Activated CD8-positive, alpha-beta T cell treated with anti-CD3 and anti-CD28 coated beads for 36 hours (primary cell): ENCODE measurements at places on chromosomes 16 and 17.

- DNase-seq: no peak
Observed at GRCh38 chr17:69457603-69458002, 43.1 kb downstream of the MAP2K6 start.

DNA sequence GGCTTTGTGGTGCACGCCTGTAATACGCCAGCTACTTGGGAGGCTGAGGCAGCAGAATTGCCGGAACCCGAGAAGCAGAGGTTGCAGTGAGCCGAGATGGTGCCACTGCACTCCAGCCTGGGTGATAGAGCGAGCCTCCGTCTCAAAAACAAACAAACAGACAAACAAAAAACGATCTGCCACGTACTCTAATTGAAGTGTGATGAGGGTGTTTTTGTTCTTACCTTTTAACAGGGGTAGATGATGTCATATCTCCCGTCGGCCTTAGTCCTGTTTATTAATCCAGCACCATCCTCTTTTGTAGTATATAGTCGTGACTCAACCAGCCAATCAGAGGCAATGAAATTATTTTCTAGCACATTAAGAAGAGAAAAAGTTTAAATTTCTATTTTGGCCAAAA, 58.5 kb downstream of the IQCK start:
- DNase-seq: no peak

DNA sequence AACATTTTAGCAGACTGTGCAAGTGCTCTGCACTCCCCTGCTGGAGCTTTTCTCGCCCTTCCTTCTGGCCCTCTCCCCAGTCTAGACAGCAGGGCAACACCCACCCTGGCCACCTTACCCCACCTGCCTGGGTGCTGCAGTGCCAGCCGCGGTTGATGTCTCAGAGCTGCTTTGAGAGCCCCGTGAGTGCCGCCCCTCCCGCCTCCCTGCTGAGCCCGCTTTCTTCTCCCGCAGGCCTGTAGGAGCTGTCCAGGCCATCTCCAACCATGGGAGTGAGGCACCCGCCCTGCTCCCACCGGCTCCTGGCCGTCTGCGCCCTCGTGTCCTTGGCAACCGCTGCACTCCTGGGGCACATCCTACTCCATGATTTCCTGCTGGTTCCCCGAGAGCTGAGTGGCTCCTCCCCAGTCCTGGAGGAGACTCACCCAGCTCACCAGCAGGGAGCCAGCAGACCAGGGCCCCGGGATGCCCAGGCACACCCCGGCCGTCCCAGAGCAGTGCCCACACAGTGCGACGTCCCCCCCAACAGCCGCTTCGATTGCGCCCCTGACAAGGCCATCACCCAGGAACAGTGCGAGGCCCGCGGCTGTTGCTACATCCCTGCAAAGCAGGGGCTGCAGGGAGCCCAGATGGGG, 3.1 kb downstream of the GAA start:
- no peak for DNase-seq

GRCh38 chr17:33266611-33267010, 26.5 kb downstream of the ASIC2 start:
- no peak for DNase-seq

DNA sequence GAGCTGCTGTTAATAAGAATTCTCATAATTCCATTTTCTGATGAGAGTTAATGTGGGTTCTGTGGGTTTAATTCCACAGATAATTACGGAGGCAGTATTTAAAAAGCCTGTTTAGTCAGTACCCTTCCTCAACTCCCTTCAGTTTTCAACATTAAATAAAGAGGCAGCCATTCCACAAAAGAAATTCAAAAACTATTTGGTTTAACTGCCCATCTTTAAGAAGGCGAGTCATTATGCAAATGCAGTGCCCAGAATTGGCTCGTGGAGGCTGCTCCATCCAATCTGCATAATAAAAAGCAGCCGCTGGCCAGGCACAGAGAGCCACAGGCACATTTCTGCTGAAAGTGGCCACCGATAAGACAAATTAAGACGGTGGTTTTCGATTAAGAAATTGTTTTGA, 194.4 kb upstream of the TOX3 start:
- no peak for DNase-seq

GRCh38 chr17:32141258-32141657, 1.0 kb upstream of the RHOT1 start:
- DNase-seq: no peak

DNA sequence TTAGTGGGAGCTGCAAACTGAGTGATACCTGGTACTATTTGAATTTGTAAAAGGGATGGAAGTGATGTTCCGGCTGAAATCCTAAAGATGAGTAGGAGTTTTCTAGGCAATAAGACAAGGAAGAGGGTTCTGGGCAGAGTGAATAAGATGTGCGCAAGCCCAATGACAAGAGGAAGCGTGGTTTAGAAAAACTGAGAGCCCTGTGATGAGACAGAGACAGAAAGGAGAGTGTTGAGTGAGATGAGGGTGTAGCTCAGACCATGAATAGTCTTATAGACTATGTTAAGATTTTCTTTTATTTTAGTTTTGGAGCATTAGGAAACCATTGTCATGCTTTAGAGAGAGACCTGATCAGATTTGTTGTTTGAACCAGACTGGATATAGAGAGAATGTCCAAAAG, 50.2 kb downstream of the COX10 start:
- DNase-seq: no peak

GRCh38 chr16:66845791-66846221, 1.6 kb downstream of the CA7 start:
- no peak for DNase-seq

DNA sequence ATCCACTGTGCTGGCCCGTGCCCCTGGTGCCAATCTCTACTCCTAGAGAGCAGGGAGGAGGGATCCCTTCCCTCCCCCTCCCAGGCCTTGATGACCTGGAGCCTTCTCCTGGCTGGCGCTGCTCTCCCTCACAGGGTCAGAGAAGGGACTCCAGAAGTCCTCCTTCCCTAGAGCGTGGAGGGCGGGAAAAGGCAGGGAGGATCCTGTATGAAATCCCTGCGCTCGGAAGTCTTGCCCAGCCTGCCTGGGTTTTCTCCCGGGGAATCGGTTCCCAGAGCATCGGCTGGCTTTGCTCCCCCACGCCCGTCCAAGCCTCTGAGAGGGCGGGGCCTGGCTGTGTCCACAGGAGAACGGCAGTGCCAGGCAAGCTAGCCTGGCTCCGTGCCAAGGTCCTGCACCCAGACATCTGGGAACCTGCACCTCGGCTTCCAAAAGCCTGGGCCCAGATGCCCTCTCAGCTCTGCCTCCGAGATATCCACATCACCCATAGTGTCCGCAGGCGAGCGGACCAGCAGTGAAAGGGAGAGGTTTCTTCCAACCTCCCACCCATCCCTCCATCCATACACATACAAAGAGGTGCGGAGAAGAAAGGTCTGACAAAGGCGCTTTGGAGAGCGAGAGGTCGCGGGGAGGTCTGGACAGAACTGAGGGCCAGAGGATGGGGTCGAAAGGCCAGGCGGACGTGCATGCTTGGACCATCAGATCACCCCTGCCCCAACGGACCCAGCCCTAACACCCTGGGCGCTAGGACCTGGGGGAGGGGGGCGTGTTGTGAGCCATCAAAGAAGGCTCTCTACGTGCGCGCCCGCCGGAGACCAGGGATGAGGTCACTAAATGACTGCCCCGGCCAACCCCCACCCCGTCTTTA, 1.1 kb downstream of the MPP2 start:
- DNase-seq: peak; percentile 83

DNA sequence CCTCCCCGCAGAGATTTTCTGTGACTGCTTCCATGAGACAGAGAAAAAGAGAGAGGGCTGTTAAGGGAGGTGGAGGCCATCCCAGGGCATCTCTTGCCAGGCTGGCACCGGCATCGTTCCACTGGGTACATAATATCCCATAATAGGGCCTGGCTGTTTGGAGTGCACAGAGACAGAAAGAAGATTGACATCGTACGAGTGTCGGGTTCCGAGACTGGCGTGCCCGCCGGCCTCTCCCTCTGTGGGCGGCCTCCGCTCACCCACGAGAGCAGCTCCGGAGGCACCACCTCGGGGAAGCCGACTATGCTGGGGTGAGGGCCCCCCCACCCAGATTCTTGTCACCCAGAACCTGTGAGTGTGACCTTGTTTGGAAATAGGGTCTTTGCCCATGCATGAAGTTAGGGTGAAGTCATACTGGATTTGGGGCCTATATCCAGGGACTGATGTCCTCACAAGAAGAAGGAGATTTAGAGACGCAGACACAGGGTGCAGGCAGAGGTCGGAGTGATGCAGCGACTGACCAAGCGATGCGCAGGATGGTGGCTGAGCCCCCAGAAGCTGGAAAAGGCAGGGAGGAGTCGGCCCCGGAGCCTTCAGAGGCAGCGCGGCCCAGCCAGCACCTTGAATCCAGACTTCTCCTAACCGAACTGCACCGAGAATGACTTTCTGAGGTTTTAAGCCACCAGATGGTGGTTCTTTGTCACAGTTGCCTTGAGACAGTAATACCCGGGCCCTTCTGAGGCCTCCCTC, 101.8 kb upstream of the CIBAR2 start:
- DNase-seq: no peak

GRCh38 chr16:1218061-1218929, 6.8 kb downstream of the TPSG1 start:
- no peak for DNase-seq

GRCh38 chr17:52537421-52537820, 378.9 kb upstream of the CA10 start:
- no peak for DNase-seq

GRCh38 chr17:40547785-40548478, 17.3 kb downstream of the CCR7 start:
- DNase-seq: no peak

DNA sequence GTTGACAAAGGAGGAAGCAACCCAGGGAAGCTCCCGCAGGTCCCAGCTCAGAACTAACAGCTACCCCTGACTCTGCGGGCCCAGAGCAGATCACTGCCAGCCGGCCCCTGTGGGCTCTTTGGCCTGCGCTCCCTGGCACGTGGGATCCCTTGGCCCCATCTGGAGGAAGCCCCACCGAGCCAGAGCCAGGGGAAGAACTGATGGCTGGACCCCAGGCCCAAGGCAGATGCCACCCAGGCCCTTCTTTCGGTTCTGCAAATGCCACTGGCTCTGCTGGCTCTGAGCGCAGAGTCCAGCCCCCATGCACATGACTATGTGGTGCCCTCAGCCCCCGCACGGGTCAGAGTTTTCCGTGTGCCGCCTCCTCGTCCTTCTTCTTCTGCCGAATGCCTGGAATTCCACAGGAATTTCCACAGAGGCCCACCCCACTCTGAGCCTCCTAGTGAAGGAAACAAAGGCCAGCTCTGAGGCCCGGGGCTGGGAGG, 35.8 kb upstream of the SNN start:
- no peak for DNase-seq

- no peak for DNase-seq
Observed at GRCh38 chr16:64417711-64418227, 704.1 kb downstream of the CDH11 start.

GRCh38 chr17:30369995-30370394, 8.7 kb upstream of the CPD start:
- DNase-seq: no peak

- peak; percentile 16 for DNase-seq
Observed at GRCh38 chr16:3690980-3691720, 26.2 kb downstream of the TRAP1 start.

DNA sequence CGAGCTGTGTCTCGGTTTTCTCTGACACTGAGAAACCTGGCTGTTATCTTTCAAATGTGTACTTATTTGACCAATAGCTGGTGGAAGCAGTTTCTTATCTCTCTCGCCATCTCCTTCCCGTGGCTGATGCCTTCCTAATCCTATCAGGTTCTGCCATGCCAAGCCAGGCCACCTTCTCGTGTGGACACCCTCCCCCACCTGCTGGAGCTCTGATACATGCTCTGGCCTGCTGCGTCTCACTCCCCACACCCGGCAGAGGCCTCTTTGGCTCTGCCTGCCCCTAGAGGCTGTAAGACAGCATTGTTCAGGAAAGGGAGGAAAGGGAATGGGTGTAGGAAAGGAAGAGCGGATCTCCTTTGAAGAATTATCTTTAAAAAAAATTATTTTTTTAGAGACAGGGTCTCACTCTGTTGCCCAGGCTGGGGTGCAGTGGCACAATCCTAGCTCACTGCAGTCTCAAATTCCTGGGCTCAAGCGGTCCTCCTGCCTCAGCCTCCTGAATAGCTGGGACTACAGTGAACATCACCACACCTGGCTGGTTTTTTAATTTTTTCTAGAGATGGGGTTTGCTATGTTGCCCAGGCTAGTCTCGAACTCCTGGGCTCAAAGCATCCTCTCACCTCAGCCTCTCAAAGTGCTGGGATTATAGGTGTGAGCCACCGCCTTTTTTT, 7.5 kb upstream of the ARMC5 start:
- DNase-seq: no peak

GRCh38 chr16:81195885-81196534, 42.5 kb upstream of the BCO1 start:
- DNase-seq: no peak

DNA sequence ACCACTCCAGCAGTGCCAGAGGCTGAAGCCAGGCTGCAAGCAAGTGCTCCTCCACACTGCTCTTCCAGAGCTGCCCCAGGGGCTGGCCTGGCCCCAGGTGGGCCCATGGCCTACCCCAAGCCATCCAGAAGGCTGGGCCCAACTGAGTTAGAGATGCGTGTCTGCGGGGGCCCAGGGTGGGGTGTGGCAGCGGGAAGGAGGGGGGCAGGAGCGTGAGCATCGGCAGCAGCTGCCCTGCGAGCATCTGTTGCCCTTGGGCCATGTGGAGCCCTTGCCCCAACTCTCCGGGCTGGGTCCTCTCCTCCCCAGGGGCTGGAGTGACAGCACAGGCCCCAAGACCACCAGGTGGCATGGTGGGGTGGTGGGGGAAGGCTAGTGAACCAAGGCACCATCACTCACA, 7.3 kb upstream of the SREBF1 start:
- no peak for DNase-seq

DNA sequence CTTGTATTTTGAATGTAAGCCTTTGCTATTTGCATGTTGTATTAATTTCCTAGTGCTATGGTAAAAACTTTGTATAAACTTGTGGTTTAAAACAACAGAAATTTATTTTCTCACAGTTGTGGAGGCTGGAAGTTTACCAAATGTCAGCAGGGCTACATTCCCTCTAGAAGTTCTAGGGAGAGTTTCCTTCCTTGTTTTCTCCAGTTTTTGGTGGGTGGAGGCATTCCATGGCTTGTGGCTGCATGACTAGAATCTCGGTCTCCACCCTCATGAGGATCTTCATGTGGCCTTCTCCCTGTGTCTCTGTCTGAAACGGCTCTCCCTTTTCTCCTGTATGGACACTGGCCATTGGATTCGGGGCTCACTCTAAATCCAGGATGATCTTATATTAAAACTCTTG, 482.2 kb upstream of the GOT2 start:
- no peak for DNase-seq
